NCI-H2107 (cell line): ENCODE measurements at places on chromosomes 1 and 21.

DNA sequence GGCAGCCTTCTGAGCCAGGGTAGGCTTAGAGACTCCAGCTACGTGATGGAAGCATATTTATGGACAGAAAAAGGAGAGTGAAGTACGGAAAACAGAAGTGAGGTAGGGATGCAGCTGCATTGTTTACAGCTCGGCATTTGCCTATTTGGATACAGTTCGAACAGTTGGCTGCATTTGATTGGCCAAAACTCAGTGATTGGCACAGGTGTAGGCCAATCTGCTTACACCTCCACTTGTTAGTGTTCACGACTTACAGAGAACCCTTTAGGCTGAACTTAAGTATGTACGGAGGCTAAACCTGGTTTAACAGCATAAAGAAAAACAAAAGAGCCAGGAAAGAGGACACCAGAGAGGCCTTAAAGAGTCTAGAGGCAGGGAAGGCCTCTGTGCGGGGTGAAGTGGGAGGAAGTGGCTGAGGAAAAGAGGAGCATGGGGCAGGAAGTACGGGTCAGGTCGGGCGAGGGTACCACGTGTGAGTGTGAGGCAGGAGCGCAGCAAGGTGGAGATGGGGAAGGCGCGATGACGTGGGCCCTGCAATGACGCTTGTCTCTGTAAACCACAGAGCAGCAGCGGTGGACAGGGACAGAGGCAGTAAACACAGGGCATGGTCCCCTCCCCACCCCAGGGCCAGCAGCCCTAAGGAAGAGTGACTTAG lies 32.0 kb downstream of the RSPH1 start:
- DNase-seq = no peak

DNA sequence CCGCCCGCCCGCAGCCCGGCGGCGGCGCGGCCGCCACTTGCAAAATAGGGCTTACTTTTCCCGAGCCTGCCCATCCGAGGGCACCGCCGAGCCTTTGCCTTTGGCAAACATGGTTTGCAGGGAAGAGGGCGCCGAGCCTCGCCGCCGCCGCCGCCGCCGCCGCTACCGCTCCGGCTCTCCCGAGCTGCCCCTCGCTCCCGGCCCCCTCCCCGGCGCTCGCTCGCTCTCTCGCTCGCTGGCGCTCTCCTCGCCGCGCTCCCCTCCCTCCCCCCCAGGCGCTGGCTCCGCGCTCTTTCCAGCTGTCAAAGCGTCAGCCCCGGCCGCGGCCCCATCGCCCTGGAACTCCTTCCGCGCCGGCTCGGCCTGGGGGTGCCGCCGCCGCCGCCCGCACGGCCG lies 298 bp downstream of the SSBP3 start:
- no peak for DNase-seq

DNA sequence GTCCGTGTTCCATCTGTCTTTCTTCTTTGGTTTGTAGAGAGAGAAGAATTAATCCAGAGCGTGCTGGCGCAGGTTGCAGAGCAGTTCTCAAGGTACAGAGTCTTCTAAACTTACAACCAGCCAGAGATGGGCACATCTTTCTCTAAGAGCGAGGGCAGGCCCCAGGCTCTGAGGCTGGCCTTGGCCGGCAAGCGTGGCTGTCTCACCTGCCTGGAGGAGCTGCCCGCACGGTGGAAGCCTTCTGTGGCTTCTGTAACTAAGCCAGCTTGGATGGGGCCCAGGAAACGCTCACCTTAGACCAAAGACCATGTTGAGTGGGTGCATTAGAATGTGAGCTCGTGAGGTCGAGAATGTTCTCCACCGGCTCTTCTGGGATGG lies 78.6 kb downstream of the PDE9A start:
- DNase-seq = no peak

DNA sequence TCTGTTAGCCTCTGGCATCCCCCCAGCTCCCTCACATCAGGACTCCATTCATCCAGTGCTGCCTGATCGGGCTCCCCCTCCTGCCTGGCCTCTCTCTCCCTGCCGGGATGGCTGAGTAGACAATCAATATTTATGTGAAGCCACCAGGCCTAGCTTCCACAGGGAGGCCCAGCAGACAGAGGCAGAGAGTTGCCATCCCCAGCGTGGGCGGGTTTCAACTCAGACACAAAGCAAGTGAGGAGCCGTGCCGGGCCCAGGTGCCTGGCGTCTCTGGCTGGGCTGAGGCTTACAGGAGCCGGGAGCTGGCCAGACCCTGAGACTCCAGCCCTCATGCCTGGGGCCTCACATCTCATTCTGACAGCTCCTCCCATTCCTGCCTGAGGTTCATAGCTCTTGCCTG lies 34.5 kb upstream of the ATP2B4 start:
- no peak for DNase-seq
